Transverse colon (tissue), 4 donors: ENCODE measurements at places on chromosomes 7 and 10. TPM values are rescaled to one million over a fixed set of nuclear protein-coding genes. Genes with fewer than 3 reads are reported as not detected.
A peak's percentile ranks its signal among the peaks of the same experiment; 100 is the strongest.

SPDYE16 gene
- not detected for total RNA-seq

INA gene
- total RNA-seq = 0.96 TPM

VSTM4 gene
- total RNA-seq = 6.0 TPM

- no peaks in the 10 kb centered on the region for H3K27me3 ChIP-seq
- no peaks in the 10 kb centered on the region for H3K4me1 ChIP-seq
- DNase-seq = no peak
- H3K4me3 ChIP-seq = no peak overlapping the region
- no peak overlapping the region for H3K27ac ChIP-seq
Measured at GRCh38 chr7:130794619-130794922, 60.6 kb upstream of the KLF14 start.

HOXA9 gene
- total RNA-seq = 130 TPM

GRCh38 chr7:102300643-102301221, 14.1 kb downstream of the SH2B2 start:
- H3K36me3 ChIP-seq = no peaks in the 10 kb centered on the region
- H3K27me3 ChIP-seq = no peaks in the 10 kb centered on the region
- DNase-seq = no peak
- no peak overlapping the region for H3K4me3 ChIP-seq
- no peak overlapping the region for H3K27ac ChIP-seq
- H3K4me1 ChIP-seq = no peaks in the 10 kb centered on the region

TSPAN12 gene
- 37.0 TPM for total RNA-seq

DNA sequence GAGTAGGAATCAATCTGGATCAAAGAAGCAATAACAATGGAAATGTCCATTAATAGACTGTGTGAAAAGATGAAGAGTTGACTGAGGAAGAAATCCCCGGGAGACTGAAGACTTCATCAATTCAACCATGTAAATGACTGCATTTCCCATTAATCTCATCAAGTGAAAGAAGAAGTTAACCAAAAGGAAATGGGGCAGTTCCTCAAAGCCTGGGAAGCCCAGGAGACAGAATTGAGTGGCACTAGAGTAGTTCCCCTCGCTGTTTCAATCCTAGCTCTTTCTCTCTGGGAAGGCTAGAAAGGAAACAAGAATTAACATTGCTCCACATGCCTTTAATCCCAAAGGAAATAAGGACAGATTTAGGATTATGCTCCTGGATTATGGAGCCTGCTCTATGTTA, 4.8 kb upstream of the OR6V1 start:
- H3K4me1 ChIP-seq = no peaks in the 10 kb centered on the region
- H3K27me3 ChIP-seq = no peaks in the 10 kb centered on the region
- no peaks in the 10 kb centered on the region for H3K36me3 ChIP-seq
- no peak overlapping the region for H3K27ac ChIP-seq
- no peak for DNase-seq

DNA sequence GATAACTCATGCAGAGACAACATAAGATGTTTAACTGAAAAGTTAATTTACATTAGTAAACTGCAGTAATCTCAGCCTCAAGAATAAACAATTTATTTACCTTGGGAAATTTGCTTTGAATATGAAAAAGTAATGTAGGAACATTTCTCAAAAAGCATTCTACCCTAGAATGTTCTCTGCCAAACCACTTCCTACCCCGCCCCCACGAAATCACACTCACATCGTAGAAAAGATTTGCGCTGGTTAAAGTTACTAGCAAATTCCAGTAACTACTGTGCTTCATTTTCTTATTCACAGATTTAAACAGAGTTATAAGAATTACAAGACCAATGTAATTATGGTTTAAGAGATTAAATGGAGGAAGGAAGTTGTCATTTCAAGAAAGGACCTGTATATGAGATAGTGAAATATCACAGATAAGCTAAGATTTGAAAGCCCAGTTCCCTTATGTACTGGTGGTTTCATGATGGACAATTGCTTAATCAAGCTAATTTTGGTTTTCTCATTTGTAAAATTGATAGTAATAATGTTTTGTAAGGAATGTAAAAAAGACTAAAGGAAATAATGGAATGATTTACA, 175.4 kb downstream of the GNAI1 start:
- no peak overlapping the region for H3K27ac ChIP-seq
- H3K36me3 ChIP-seq = no peaks in the 10 kb centered on the region
- no peak overlapping the region for H3K4me3 ChIP-seq

ACHE gene
- 11.7 TPM for total RNA-seq

SAP25 gene
- not detected for total RNA-seq

DNA sequence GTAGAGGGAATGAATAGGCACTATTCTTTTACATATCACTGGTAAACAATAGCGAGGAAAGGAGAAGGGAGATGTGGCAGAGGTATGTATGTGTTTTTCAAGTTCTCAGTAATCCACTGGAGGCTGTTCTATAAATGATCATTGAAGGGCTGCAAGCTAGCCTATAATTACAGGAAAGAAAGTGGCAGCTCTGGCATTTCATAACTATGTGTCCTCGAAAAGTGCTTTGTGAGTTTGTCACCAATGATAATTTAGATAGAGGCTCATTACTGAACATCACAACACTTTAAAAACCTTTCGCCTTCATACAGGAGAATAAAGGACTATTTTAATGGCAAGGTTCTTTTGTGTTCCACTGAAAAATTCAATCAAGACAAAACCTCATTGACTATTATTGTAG, 235.1 kb downstream of the FOXP2 start:
- H3K36me3 ChIP-seq = no peaks in the 10 kb centered on the region
- no peaks in the 10 kb centered on the region for H3K27me3 ChIP-seq
- no peak overlapping the region for H3K27ac ChIP-seq
- H3K4me1 ChIP-seq = no peaks in the 10 kb centered on the region

DNA sequence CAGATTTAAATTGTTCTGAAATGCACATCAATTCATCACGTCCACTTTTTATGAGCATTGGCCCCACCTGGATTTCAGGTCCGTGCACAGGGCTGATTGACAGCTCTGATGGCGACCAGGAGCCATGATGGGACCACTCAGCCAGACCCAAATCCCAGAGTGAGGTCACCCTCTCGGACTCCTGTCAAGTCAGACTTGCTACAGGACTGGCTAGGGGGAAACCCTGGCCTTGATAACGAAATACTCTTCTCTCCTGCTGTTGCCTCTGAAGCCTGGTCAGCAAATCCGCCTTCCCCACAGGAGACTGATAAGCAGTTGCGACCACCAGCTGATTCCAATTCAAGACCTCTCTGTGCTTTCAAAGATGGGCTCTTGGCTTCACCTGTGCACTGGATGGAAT, 76.4 kb downstream of the CARD11 start:
- H3K4me3 ChIP-seq = no peak overlapping the region
- H3K4me1 ChIP-seq = no peaks in the 10 kb centered on the region
- H3K27ac ChIP-seq = no peak overlapping the region
- no peaks in the 10 kb centered on the region for H3K36me3 ChIP-seq
- no peaks in the 10 kb centered on the region for H3K27me3 ChIP-seq

DNA sequence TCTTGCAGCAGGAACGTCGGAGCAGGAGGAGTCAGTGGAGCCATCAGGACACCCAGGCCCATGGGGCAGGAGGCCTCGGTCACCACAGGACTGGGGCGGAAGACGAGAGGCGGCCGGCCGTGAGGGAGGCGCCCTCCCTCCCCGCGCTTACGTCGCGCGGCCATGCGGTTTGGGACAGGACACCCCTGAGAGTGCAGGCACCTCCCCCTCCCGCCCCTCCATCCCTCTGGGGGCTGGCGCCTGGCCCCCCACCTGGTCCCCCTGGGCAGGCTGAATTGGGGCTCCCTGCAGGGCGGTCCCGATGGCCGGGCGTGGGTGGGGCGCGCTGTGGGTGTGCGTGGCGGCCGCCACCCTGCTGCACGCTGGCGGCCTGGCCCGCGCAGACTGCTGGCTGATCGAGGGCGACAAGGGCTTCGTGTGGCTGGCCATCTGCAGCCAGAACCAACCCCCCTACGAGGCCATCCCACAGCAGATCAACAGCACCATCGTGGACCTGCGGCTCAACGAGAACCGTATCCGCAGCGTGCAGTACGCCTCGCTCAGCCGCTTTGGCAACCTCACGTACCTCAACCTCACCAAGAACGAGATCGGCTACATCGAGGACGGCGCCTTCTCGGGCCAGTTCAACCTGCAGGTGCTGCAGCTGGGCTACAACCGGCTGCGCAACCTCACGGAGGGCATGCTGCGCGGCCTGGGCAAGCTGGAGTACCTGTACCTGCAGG, 74.4 kb downstream of the ELFN1 start:
- H3K4me3 ChIP-seq = no peak overlapping the region
- peaks cover 21% of the 10 kb centered on the region for H3K27me3 ChIP-seq
- peaks cover 11% of the 10 kb centered on the region for H3K4me1 ChIP-seq
- DNase-seq = no peak

PON3 gene
- total RNA-seq = not detected

RBP3 gene
- not detected for total RNA-seq

CTAGE15 gene
- not detected for total RNA-seq

OLAH gene
- total RNA-seq = not detected

MNX1 gene
- total RNA-seq = 23.2 TPM

PTTG1IP2 gene
- not detected for total RNA-seq

COMTD1 gene
- 119 TPM for total RNA-seq

GRCh38 chr10:46106410-46107255, 60.6 kb upstream of the MSMB start:
- H3K27ac ChIP-seq = no peak overlapping the region
- H3K4me1 ChIP-seq = no peaks in the 10 kb centered on the region
- peaks cover 14% of the 10 kb centered on the region for H3K27me3 ChIP-seq
- no peaks in the 10 kb centered on the region for H3K36me3 ChIP-seq

- no peak overlapping the region for H3K27ac ChIP-seq
- peaks cover 8% of the 10 kb centered on the region for H3K4me1 ChIP-seq
- DNase-seq = peak; percentile 51
- H3K4me3 ChIP-seq = no peak overlapping the region
- peaks cover 5% of the 10 kb centered on the region for H3K27me3 ChIP-seq
Measured at GRCh38 chr10:132163278-132163765, 23.4 kb upstream of the DPYSL4 start.

GRCh38 chr10:73167458-73167782, 388 bp downstream of the ECD start:
- peak overlapping the region; percentile 99 for H3K27ac ChIP-seq
- DNase-seq = no peak
- H3K36me3 ChIP-seq = no peaks in the 10 kb centered on the region
- H3K4me3 ChIP-seq = peak overlapping the region; percentile 94
- H3K27me3 ChIP-seq = no peaks in the 10 kb centered on the region

DNA sequence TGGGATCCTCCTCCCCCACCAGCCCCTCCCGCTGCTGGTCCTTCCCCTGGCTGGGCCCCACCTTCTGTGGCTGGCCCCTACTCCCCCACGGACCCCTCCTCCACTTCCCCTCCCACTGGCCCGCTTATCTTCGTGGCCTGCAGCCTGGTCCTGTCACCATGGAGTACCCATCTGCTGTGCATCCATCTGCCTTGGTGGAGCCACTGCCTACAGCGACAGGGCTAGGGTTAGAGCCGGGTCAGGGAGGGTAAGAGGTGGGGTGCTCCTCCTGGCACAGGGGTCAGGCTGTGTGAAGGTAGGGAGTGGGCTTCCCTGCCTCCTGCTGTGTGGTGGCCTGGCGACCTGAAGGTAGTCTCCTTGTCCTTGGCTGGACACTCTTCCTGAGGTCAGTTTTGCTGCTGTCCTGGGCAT, 5.2 kb downstream of the ADCY1 start:
- H3K4me1 ChIP-seq = peaks cover 9% of the 10 kb centered on the region
- no peak for DNase-seq
- H3K36me3 ChIP-seq = no peaks in the 10 kb centered on the region
- peaks cover 36% of the 10 kb centered on the region for H3K27me3 ChIP-seq
- H3K4me3 ChIP-seq = no peak overlapping the region

DNA sequence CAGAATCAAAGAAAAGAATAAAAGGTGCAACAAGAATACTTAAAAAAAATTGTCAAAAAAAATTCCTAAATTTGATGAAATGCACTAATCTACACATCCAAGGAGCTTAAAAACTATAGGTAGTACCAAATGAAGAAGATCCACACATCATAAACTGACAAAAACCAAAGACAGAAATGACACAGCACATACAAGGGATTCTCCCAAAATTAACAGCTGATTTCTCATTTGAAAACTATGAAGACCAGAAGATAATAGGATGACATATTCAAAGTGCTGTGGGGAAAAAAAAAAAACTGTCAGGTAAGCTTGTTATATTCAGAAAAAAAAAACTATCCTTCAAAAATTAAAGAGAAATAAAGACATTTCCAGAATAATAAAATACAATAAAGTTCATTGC, 618.2 kb downstream of the TNS3 start:
- no peaks in the 10 kb centered on the region for H3K27me3 ChIP-seq
- H3K4me3 ChIP-seq = no peak overlapping the region
- DNase-seq = no peak
- no peak overlapping the region for H3K27ac ChIP-seq
- no peaks in the 10 kb centered on the region for H3K4me1 ChIP-seq
- H3K36me3 ChIP-seq = no peaks in the 10 kb centered on the region

GRCh38 chr7:137657476-137658189, 189.1 kb downstream of the DGKI start:
- peaks cover 7% of the 10 kb centered on the region for H3K27me3 ChIP-seq
- H3K36me3 ChIP-seq = no peaks in the 10 kb centered on the region
- no peak for DNase-seq

- no peak for DNase-seq
- H3K27me3 ChIP-seq = no peaks in the 10 kb centered on the region
- no peaks in the 10 kb centered on the region for H3K36me3 ChIP-seq
- H3K27ac ChIP-seq = peak overlapping the region; percentile 100
- no peak overlapping the region for H3K4me3 ChIP-seq
- peaks cover 26% of the 10 kb centered on the region for H3K4me1 ChIP-seq
Measured at GRCh38 chr10:122116331-122116730, 127.4 kb downstream of the TACC2 start.

DNA sequence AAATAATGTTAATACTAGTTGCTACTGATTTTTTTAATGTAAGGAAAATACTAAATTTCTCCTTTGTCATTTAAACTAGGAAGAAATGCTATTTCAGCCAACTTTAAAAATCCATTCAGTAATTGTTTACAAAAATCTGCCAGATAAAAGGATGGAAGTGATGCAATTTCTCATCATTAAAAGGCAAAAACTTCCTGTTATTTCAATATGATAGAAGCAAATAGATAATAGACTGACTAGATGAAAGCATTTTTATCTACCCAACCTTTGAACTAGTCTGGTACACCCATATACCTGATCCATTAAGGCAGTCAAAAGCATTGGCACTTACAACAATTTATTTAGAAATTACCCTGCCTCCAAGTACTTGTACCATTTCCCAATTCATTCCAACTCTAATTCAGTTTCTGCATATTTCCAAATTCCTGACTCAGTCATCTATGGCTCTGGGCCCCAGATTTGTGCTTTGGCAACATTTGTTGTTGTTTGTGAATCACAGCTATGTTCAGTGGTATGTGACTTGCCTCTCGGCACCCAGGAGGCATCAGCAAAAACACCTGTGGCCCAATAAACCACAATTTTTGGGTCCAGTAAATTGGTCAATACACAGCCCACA, 482.6 kb upstream of the SEMA3A start:
- no peaks in the 10 kb centered on the region for H3K36me3 ChIP-seq
- no peak for DNase-seq
- H3K4me3 ChIP-seq = no peak overlapping the region
- no peak overlapping the region for H3K27ac ChIP-seq
- H3K4me1 ChIP-seq = no peaks in the 10 kb centered on the region

GRCh38 chr10:31343551-31343950, 24.5 kb downstream of the ZEB1 start:
- DNase-seq = no peak

- no peak for DNase-seq
- no peak overlapping the region for H3K4me3 ChIP-seq
- no peak overlapping the region for H3K27ac ChIP-seq
- H3K27me3 ChIP-seq = no peaks in the 10 kb centered on the region
Measured at GRCh38 chr10:3270577-3271316, 98.2 kb upstream of the PITRM1 start.

GRCh38 chr7:35816514-35816913, 15.7 kb downstream of the SEPTIN7 start:
- H3K27ac ChIP-seq = no peak overlapping the region
- H3K36me3 ChIP-seq = no peaks in the 10 kb centered on the region
- no peak for DNase-seq
- no peaks in the 10 kb centered on the region for H3K27me3 ChIP-seq
- H3K4me3 ChIP-seq = no peak overlapping the region
